ENCODE measurements at places on chromosomes 5 and 9.

- no peak for DNase-seq
These were observed 49.8 kb downstream of the NR6A1 start for GRCh38 chr9:124721109-124721906.

GRCh38 chr9:76400534-76401096 is 6.4 kb upstream of the RFK start:
- no peak for DNase-seq

DNA sequence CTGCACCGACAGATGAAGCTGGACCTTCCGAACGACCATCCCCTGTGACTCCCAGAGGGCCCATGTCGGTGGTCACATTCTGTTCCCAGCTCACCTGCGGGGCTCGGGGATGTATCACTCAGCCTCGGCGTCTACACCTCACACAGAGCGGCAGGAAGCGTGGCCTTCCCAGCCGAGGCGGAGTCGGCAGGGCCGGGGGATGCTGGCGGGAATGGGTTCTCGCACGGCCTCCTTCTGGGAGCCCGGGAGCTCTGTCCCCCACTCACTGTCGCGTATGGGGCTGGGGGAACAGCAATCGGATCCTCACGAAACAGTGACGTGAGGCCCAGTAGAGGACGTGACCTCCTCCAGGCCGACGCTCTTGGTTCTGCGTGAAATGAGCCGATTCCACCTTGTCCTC is 20.4 kb downstream of the NACC2 start:
- DNase-seq = no peak

DNA sequence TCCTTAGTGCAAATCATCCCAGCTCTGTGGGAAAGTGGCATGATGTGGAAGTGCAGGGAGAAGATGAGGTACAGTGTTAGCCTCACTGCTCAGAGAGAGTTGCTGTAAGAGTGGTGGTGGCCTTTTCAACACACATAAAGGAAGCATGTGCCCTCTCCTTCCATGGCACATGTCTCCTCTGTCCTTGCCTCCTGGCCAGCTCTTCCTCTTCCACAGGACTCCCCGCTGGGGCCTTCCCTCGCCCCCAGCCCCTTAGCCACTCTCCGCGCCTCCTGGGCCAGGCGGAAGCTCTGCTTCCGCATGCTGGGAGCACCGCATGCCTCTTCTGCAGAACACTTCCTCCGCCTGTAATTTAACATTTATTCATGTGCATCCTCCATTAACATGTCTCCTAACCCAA is 4.8 kb upstream of the KCNMB1 start:
- no peak for DNase-seq

DNA sequence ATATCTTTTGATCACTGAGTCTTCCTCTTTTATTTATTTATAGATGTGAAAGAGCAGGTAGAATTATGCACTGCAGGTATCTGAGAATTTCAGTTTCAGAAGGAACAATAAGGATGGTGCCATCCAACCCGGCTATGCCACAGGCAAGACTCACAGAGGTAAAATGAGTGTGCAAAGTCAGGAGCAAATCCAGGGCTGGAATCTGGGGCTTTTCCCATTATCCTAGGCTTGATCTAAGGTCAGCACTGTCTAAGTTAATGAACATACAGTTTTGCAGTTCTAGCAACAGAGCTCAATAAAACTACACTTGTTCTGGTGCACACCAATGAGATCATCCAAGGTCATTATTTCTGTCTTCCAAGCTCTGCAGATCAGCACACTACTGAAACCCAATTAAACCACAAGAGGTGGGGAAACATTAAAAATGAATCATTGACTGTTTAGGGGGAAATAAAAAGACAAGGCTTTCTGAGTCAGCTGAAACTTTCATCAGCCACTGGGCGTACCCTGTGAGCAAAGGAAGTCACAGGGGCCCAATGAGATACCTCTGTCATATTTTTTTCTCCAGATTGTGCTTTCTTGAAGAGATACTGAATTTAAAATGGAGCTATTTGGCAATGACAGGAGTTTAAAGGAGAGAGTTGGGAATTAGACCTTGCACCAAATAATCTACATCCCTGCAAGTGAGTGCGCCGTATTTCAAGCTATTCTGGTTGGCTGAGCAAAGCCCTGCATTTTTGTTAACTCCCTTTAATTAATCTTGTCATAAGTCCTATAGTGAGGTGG is 662.2 kb upstream of the ZNF608 start:
- no peak for DNase-seq

- DNase-seq = no peak
These were observed 162.7 kb upstream of the NFIL3 start for GRCh38 chr9:91586282-91586681.

DNA sequence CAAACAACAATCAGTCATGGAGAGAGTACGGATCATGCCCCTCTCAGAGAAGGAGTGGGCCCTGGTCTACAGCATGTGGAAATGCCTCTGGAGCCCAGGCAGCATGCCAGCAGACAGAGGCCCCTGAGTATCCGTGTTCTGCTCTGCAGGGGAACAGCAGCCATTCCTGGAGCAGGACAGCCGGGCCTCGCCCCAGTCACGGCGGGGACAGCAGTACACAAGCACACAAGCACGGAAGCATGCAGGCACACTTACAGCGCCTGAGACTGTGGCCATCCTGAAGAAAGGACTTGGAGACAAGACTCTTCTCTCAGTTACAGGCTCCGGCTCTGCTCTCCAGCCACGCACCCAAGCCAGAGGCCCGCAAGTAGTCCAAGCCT is 102.6 kb upstream of the ALDH1B1 start:
- DNase-seq = no peak

GRCh38 chr5:67173959-67174358 is 22.6 kb downstream of the CD180 start:
- no peak for DNase-seq

- DNase-seq = no peak
These were observed 161.3 kb upstream of the IRX4 start for GRCh38 chr5:2044041-2044440.

DNA sequence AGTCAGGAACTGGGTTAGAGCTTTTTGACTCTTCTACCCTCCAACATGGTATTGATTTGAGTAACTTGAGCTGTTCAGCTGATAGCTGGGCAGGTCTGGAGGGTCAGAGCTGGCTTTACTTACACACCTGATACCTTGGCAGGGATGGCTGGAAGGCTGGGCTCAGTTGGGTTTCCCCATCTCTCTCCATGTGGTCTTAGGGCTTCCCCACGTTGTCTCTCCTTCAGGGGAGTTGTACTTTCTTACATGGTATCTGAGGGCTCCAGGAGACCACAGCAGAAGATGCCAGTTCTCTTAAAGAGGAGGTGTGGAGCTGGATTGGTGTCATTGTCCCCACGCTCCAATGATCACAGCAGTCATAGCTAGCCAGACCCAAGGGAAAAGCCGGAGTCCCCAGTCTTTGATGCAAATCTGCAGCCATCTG is 25.6 kb downstream of the ISOC1 start:
- DNase-seq = no peak

DNA sequence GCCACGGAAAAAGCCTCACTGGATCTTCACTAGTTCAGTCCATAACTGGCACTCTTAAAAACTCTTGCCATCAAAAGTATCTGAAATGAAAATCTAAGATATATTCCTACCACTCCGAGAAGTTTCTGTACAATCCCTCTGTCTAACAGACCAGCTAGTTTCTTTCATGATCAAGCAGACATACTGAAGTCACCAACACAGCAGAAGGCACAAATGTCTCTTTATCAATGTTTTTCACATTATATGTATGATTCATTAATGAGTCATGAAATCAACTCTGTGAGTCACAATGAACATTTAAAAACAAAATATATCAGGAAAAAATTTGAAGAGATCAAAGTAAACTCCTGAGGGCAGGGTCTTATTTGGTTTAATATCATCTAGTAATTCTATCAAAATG is 50.8 kb downstream of the F2R start:
- no peak for DNase-seq

GRCh38 chr5:73132759-73133158 is 12.4 kb downstream of the TMEM171 start:
- no peak for DNase-seq

DNA sequence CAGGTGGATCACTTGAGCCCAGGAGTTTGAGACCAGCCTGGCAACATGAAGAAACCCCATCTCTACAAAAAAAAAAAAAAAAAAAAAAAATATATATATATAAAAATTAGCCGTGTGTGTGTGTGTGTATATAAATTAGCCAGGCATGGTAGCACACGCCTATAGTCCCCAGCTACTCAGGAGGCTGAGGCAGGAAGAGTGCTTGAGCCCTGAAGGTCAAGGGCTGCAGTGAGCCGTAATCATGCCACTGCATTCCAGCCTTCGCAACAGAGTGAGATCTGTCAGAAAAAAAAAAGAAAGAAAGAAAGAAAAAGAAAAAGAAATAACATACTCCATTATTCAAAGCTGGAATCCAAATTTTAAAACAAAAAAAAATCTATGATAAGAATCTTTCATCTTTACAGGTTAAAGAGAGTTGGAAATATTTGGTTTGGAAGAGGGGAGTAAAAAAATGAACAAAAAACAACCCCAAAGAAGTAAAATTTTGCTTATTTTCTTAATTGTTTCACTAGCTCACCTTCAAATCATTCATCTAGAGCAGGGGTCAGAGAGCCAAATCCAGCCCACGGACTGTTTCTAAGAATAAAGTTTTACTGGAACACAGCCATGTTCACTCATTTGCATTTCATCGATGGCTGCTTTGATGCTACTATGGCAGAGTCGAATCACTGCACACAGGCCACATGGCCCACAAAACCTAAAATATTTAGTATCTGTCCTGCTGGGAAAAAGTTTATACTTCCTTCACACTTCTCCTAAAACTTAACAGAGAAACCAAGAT is 109.9 kb downstream of the DROSHA start:
- DNase-seq = no peak

DNA sequence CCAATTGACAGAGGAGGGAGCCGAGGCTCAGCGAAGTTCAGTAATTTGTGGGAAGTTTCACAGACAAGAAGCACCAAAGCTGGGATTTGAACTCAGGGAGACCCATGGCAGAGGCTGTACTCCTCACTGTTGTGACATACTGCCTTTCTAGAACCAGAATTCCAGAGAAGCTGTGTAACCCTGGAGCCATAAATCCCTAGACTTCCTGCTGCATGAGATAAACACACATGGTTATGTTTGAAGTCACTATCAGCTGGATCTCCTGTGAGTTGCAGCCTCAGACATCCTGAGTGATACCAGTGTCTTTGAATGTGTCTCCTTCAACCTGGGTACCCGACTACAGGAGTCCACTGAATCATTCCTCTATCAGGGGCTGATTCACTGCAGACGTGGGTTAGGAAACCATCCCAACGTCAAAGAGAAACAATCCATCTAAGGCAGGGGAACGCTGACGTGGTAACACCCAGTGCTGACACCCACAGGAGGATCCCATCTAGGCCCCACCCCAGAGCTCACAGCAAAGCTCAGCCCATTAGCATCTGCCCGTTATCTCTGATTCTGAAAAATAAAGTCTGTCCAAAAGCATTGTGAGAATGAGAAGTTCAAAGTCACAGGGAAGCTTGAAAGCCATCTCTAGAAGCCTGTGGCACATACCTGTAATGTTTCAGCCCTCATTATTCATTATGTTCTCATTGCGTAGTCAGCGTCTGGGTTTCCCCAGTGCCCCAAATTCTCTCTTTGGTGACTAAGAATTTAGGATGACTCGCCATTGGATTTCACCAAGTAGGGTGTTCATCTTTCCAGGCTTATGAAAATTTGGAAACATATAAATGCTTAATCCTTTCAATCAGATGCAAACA is 36.3 kb upstream of the BASP1 start:
- no peak for DNase-seq

DNA sequence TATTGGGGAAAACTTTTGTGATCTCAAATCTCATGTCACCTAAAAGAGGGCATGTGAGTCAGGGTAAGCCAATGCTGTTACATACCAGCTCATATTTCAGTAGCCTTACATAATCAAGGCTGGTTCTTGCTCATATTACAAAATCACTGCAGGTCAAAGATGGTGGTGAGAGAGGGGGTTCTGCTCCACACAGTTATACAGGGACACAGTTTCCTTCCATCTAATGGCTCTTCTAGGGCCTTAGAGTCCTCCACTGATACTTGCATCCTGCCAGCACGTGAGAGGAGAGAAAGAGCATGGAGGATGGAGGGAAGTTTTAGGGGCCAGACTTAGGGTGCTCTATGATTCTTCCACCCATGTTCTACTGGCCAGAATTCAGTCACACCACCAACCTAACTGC is 130.0 kb downstream of the LIFR start:
- no peak for DNase-seq

- DNase-seq = no peak
These were observed 290.1 kb upstream of the MPDZ start for GRCh38 chr9:13569602-13570067.

DNA sequence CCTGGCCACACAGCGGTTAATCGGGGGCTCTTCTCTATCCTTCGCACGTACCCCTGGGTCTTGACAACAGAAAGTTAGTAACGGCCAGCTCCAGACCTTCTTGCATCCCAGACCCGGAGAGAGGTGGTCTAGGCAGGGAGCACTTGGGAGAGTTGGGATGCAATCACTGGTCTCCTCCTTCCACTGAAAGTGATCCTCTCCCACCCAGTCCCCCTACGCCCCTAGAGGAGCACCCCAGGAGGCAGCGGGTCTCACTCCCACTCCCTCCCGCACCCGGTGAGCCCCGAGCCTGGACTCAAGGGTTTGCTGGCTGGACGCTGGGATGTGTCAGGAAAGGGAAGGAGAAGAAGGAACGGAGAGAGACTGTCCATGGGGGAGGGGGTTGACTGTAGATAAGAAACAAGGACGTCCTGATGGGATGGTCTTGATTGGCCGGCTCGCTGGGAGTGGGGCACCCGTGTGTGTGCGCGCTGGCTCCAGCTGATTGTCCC is 2.0 kb downstream of the RORB start:
- no peak for DNase-seq

DNA sequence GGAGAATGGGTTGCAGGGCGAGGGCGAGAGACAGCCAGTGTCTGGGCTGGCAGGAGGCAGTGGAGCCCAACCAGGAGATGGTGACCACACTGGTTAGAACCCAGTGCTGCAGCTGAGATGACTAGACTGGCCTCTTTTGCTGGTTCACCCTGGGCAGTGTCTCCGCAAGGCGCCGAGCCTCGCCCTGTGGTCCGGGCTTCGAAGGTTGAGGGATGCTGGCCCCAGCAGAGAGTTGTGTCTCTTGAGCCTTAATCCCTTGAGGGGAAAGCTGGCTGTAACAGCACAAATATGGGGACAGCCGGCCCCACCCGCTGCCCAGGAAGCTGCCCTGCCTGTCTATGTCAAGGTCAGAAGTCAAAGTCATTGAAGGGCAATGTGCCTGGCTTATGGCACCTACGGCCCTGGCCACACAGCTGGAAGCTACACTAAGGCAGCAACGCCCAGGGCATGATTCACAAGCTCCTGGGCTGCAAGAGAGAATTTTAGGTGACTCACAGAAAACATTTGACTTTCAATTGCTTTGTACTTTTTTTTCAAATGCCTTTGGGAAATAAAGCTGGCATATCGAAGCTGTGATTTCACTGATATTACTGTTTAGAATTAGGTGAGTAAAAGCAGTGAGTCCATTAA is 33.3 kb downstream of the NKX2-5 start:
- no peak for DNase-seq

DNA sequence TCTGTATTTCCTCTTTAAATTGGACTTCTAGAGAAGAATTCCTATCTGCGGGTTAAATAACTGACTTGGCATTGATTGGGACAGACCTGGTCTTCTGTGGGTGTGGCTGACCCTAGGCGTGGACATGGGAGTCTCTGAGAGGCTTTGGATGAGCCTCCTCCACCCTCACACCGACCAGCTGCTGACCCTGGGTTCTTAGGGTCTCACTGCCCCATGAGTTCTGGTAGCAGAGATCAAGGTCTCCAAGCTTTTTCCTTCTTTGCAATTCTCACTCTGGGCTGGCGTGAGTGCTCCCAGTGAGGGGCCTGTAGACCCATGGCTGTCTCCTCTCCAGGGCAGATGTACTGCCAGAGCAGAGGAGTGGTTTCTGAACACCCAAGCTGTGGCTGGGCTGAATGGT is 41.6 kb upstream of the PITX1 start:
- DNase-seq = no peak

Data from prostate gland (tissue), 2 donors.